Caco-2 (cell line): ENCODE measurements at places on chromosomes 12 and 14. TPM values are rescaled to one million over a fixed set of nuclear protein-coding genes. Genes with fewer than 3 reads are reported as not detected.

The DAAM1 gene
- 35.3 and 37.3 TPM in 2 replicates for total RNA-seq

The TMEM179 gene
- not detected in 2 replicates for total RNA-seq

DNA sequence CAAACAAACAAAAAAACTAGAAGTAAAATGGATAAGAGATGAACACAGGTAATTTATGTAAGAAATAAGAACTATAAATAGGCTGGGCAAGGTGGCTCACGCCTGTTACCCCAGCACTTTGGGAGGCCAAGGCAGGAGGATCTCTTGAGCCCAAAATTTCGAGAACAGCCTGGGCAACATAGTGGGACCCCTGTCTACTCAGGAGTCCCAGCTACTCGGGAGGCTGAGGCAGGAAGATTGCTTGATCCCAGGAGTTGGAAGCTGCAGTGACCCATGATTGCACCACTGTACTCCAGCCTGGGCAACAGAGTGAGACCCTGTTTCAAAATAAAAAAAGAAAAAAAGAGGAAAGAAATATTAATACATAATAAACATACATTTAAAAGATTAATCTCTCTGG, 22.7 kb upstream of the ABCD4 start:
- H3K27ac ChIP-seq: no peak overlapping the region
- DNase-seq: no peak
- H3K4me3 ChIP-seq: no peak overlapping the region
- H3K36me3 ChIP-seq: no peaks in the 10 kb centered on the region

DNA sequence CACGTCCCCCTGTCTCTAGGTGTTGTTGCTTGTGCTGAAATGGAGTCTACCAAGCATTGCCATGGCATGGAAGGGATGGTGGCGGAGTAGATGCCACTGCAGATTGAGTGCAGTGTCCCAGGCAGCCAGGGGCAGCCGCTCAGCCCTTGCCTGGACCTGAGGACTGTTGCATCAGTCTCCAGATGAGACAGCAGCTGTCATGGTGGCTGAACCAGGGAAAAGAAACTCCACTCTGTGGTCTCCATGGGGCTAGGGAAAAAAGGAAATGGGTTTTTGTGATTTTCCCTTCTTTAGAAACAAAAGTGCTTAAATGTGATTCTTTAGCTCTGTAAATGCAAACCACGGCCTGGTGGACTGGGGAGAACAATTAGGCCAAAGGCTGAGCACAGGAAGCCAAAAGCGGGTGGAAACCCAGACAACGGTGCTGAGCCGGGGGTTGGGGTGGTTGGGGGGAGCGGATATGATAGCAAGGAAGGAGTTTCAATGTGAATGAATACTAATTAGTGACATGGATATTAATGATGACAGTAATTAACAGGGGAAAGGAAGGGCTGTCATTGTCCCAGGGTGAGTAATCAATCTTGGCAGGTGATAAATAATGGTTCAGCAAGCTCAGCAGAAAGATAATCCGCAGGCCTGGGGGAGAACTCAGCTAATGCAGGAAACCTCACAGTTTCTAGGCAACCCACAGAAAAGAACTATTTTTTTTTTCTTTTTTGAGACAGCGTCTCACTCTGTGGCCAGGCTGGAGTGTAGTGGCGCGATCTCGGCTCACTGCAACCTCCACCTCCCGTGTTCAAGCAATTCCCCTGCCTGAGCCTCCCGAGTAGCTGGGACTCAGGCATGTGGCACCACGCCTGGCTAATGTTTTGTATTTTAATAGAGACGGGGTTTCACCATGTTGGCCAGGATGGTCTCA, 442.6 kb downstream of the DPF3 start:
- H3K27ac ChIP-seq: no peak overlapping the region
- H3K27me3 ChIP-seq: no peaks in the 10 kb centered on the region
- H3K4me1 ChIP-seq: 0 out of 2 replicates have a peak, but pooled peaks cover 8% of the 10 kb centered on the region

The PGF gene
- total RNA-seq: 8.9 and 9.1 TPM in 2 replicates

The GLIPR1L1 gene
- not detected in 2 replicates for total RNA-seq

- H3K4me1 ChIP-seq: no peaks in the 10 kb centered on the region
- H3K27me3 ChIP-seq: no peaks in the 10 kb centered on the region
- no peak for DNase-seq
- no peak overlapping the region for H3K27ac ChIP-seq
Observed at GRCh38 chr12:52604859-52605258, 3.6 kb upstream of the KRT72 start.

The KCNC2 gene
- not detected in 2 replicates for total RNA-seq
